ENCODE measurements at places on chromosomes 5 and 9. TPM values are rescaled to one million over a fixed set of nuclear protein-coding genes. Genes with fewer than 3 reads are reported as not detected.

The CDC25C gene
- total RNA-seq, result 19.0 TPM

GRCh38 chr5:88769165-88769564 lies 113.8 kb downstream of the MEF2C start:
- DNase-seq, result no peak

The SLC9A3 gene
- 2.2 TPM for total RNA-seq

DNA sequence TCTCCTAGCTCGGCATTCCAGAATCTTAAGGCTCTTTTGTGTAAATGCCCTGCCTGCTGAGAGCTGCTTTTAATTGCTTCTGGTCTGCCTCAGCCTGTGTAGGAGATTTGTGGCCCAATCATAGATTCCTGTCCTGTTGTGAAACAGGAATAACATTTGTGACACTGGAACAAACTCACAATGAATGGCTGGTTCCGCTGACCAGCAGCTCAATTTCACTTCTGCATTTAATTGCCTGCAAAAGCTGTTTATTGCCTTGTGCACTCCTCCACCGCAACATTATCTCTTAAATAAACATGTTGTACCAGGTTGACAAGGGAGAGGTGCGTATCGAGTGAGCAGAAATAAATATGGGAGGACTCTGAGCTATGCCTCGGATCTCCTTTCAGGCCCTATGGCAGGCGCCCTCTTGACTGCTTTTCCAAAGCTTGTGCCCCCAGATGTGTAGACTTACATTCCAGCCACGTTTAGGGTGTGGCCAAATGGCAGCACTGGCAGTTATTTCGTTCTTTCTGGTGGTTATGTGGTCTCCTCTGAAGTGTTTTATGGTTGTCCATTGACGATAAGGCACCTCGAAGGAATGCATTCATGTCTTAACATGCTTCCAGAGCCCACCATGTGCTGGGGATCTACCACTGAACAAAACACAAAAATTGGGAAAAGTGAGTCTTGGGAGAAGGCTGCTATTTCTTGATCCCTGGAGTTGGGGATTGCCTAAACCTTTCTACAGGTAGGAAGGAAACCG lies 58.1 kb downstream of the DMRT1 start:
- no peak for DNase-seq

The IL33 gene
- total RNA-seq, result not detected

The FSD1L gene
- total RNA-seq, result 8.1 TPM

The ADAMTS19 gene
- not detected for total RNA-seq

GRCh38 chr9:121557581-121558447 lies 58.2 kb upstream of the GGTA1 start:
- peak; percentile 30 for DNase-seq

The ALDH7A1 gene
- 3.6 TPM for total RNA-seq

GRCh38 chr5:9544502-9545135 lies 1.3 kb downstream of the SEMA5A start:
- DNase-seq, result peak; percentile 16

GRCh38 chr9:89383030-89383720 lies 64.9 kb downstream of the SECISBP2 start:
- no peak for DNase-seq

DNA sequence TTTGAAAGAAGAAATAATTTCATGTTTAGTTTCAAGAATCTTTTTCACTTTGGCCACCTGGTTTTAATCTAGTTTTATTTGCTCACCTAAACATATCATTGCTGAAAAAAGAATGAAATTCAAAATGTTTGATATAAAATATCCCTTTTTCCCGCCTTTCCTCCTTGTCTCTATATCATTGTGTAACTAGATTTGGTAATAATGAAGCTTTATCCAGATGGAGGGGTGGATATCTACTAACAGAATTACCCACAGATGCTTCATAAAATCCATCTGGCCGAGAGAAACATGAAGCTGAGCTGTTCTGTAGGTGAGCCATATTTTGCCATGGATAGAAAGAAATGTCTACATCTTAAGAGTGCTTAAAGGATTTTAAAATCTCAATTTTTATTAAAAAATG lies 214.7 kb downstream of the ICE1 start:
- DNase-seq, result no peak

DNA sequence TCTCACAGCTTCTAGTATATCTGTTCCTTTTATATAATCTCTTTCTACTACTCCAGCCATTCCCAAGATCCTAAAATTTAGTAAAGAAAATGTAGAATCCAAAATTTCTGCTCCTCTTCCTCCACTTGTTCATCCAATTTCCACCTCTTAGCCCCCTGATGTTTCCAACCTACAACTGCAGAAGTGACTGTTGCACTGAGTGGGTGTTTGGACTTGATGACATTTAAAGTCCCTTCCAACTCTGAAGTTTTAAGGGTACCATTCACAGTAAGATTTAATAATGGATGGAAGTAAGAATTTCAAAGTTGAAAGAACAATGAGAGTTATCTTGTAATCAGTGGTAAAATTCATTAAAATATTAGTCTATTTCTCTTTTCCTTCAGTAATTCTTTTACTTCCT lies 5.5 kb downstream of the DIAPH1 start:
- DNase-seq, result no peak

GRCh38 chr9:91196103-91196950 lies 165.4 kb downstream of the AUH start:
- no peak for DNase-seq

The UIMC1 gene
- total RNA-seq, result 49.3 TPM

DNA sequence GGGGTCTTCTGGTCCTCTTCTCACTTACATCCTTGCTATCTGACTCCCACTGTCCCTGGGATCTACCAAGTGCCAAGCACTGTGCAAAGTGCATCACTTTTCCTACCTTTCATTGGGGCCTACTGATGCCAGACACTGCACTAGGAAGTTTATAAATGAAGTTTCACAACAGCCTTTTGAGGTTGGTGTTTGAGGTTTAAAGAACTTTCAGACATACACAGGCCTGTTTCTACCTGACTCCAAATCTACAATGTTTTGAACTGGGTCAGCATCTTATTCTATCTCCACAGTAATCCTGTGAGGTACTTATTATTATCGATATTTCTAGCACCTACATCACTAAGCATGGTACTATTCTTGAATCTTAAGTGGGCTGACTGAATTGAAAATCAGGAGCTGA lies 227.7 kb downstream of the ZSWIM6 start:
- DNase-seq, result no peak

DNA sequence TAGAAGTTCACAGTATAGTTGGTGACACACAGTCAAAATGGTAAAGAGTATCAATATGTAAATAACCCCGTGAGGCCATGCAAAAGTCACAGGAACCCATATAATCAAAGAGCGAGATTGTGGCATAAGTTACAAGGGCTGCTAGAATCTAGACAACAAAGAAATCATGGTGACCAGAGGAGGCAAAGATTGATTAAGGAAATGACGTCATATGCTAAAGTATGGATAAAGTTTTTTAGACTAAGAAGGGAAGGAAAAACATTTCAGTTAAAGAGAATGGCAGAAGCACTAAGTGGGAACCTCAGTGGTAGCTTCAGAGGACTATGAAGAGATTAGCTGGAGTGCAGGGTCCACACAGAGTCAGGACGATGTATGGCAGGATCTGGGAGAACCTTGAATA lies 330.3 kb downstream of the NFIB start:
- no peak for DNase-seq

The XPA gene
- 15.5 TPM for total RNA-seq

GRCh38 chr5:151051066-151051930 lies 29.5 kb downstream of the TNIP1 start:
- peak; percentile 72 for DNase-seq

DNA sequence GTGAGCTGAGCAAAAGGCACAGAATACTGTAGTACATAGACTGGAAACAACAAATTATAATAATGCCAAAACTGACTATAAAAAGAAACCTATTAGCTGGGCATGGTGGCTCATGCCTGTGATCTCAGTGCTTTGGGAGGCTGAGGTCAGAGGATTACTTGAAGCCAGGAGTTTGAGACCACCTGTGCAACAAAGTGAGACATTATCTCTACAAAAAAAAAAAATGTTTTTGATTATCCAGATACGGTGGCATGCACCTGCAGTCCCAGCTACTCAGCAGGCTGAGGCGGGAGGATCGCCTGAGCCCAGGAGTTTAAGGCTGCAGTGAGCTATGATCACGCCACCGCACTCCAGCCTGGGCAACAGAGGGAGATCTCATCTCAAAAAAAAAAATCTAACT lies 175.9 kb downstream of the TTC39B start:
- no peak for DNase-seq

The SPINK6 gene
- not detected for total RNA-seq

The TLE1 gene
- total RNA-seq, result 0.75 TPM

DNA sequence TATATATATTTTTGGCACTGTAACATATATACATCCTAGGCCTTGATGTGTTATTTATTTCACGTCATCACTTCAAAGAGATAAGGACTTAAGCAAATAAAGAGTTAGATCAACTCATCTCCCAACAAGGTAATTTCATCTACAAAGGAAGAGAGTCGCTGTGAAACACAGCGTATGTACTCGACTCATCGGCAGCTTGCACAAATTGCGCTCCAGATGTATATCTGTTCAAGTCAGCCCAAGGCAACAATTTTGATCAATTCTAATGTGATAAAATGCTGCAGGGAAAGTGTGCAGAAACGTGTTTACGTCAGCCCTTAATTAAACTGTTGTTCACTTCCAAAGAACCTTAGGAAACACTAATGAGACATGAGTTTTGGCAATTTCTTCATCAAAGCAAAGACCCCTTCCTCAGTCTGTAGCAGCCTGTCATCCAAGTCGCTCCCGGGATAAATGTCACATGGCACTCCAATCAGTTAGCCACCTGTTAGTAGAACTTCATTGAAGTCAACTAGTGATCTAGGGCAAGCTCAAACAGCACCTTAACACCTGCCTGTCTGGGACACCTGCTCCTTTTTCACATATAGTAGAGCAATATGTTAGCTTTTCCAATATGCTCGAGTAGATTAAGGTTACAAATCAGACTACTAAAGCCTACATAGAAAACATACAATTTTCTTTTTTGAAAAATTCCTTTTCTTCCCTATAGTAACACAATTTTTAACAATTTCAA lies 182.4 kb downstream of the NFIB start:
- no peak for DNase-seq

DNA sequence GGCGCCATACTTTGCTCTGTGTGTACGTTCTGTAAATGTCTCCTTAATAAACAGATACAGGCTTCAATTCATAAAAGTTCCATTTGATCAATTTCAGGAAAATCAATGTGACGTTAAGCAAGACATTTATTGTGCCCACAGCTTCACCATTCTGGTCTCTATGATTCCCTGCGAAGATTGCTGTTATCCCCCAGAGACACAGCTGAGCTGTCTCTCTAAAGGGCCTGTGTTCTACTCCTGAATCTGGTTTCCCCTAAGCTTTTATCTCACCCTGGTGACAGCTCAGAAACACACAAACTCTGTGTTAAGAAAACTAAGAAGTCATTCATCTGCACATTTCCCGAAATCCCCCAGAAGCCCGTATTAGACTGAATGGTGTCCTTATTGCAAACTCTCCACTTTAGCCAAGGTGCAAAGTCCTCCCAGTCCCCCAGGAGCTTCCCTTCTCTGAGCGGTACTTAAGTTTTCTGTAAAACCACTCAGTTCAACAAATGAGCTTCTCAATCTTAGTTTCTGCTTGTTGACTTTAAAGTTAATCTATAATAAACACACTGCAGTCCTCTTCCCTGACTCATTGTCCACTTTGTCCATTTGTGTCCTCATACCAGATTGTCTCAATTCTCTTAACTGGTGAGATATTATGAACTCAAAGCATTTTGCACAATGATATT lies 1.4 kb upstream of the C5orf15 start:
- DNase-seq, result no peak

The SPATA31E1 gene
- total RNA-seq, result not detected

The PCDHB2 gene
- not detected for total RNA-seq

The DEPDC1B gene
- total RNA-seq, result 51.1 TPM

DNA sequence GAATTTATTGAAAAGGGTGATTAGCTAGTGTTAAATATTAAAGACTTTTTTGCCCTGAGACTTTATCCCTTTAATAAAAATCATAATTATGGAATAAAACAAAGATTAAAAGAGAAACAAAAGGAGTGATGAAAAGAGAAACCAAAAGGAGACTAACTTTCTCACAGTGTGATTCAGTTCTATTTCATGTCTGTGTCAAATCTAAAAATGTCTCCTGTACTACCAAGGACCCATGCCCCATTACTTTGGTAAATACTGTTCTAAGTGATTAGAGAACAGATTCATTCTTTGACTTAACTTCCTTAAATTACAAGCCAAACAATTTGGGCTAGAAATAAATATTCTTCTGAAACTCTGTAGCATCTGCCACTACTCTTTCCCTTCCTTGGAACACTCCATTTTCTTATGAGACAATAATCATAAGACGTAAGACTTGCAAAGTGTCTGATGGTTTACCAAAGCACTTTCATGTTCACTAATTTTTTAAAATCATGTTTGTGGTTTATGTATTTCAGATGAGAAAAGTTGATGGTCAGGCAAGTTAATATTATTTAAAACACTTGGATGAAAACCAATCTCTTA lies 319.0 kb downstream of the EBF1 start:
- no peak for DNase-seq

The CSF1R gene
- 0.08 TPM for total RNA-seq

DNA sequence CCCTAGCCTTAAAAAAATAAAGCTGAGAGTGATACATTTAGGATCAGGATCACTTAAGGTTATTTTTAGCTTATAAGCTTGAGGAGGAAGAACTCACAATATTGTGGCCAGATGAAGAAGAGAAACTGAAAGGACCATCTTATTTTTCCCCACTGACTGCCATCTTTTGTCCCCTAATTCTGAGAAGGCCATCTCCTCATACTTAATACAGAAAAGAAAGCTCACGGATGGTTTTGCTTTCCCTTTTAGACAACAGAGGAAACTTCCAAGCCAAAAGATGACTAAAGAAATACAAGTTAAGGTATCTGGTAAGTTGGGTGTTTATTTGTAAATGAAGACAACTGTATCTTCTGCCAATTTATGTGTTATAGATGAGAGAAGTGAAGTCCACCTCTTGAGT lies 36.4 kb downstream of the ERAP1 start:
- no peak for DNase-seq

The PCDHB1 gene
- not detected for total RNA-seq

- DNase-seq, result no peak
Measured at GRCh38 chr5:73701566-73701965, 75.6 kb downstream of the ARHGEF28 start.

The AP3S1 gene
- total RNA-seq, result 68.8 TPM

DNA sequence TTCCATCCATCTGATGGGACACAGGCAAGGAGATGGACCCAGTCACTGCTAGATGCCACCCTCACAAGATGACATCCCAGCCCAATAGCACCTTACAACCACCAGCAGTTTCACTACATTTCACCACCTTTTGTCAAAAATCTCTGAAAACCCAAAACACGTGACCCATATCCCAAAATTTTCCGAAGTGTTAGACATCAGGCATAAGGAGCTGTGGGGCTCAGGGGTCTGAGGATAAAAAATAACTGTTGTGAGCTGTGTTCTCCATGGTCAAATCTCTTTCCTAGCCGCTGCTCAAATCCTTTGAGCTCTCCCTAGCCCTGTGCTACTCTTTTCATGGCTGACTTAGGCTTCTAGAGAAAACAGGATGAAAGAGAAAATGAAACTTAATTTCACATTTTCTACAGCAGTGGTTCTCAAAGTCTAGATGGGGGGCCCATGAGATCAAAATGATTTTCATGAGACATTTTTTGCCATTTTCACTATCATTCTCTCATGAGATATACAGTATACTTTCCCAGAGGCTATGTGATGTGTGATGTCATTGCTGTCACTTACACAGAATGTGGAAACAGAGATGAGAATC lies 40.7 kb downstream of the TIMD4 start:
- peak; percentile 14 for DNase-seq

All from activated CD4-positive, alpha-beta T cell treated with anti-CD3 and anti-CD28 coated beads, Interleukin-2, amount 10 ng/mL, durations not matched to agents 7 days and 5 days (primary cell).